Activated T-helper 1 cell treated with anti-CD3 and anti-CD28 coated beads, Interleukin-12 subunit alpha, Interleukin-12 subunit beta, Interleukin-2, Interleukin-4 antibody, amounts not matched to agents 30 ng/mL and 10 ng/mL and 1 ng/mL, durations not matched to agents 14 hours and 24 hours and 36 hours (primary cell): ENCODE measurements at places on chromosomes 7 and 10. TPM values are rescaled to one million over a fixed set of nuclear protein-coding genes. Genes with fewer than 3 reads are reported as not detected.

The LIPM gene
- total RNA-seq: not detected in 2 replicates

The ANKRD1 gene
- total RNA-seq: not detected in 2 replicates

The ZP3 gene
- total RNA-seq: 4.0 and 4.2 TPM in 2 replicates

The FXYD4 gene
- total RNA-seq: 0.44 TPM in 1 of 2 replicates, not detected in the other
